Thoracic aorta (tissue), 2 donors: ENCODE measurements at places on chromosomes 6 and 20. TPM values are rescaled to one million over a fixed set of nuclear protein-coding genes. Genes with fewer than 3 reads are reported as not detected.
A peak's percentile ranks its signal among the peaks of the same experiment; 100 is the strongest.

GRCh38 chr6:113949499-113949898 is 21.4 kb downstream of the HDAC2 start:
- no peaks in the 10 kb centered on the region for H3K36me3 ChIP-seq
- H3K27me3 ChIP-seq: no peaks in the 10 kb centered on the region
- H3K4me1 ChIP-seq: no peaks in the 10 kb centered on the region
- no peak for DNase-seq

GRCh38 chr20:23103284-23104018 is 17.3 kb upstream of the CD93 start:
- H3K4me3 ChIP-seq: no peak overlapping the region
- no peaks in the 10 kb centered on the region for H3K27me3 ChIP-seq
- H3K36me3 ChIP-seq: no peaks in the 10 kb centered on the region
- H3K4me1 ChIP-seq: peaks cover 10% of the 10 kb centered on the region

GRCh38 chr20:57698116-57698866 is 11.5 kb downstream of the PMEPA1 start:
- H3K4me3 ChIP-seq: peak overlapping the region; percentile 25
- peak; percentile 59 for DNase-seq
- peaks cover 92% of the 10 kb centered on the region for H3K4me1 ChIP-seq

DNA sequence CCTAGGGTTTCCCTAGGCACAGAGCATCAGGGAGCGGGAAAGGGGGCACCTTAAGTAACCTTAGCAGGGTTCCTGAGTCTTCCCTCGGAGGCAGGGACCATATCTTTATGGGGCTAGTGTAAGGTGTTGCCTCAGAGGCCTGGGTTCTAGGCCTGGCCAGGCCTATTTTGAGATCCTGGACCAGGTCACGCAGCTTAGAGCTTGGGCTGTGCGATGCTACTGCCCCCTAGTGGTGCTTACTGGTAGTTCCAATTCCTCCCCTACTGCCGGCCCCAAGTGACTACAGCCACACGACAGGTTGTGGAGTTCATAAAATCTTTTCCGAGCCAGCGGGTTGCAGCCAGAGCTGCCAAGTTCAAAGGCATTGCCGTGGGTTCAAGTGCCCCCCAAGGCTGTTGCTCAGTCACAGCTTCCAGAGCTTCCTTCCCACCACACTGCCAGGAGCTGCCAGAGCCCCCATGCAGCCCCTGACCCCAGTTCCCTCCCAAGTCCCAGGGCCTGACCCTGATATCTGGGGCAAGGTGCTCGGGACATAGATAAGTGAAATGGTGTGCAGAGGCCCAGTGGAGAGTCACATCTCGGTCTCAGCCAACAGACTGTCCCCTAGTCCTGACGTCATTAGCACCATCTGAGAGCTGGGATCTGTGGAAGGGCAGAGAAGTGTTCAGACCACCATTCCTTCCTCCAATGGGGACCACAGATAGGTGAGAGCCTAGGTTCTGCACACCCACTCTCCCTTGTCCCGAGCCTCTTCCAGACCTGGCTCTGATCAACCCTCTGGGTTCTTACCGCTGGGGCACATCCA is 3.3 kb downstream of the LRRC73 start:
- no peak overlapping the region for H3K4me3 ChIP-seq
- H3K27me3 ChIP-seq: no peaks in the 10 kb centered on the region
- no peak overlapping the region for H3K27ac ChIP-seq
- DNase-seq: no peak
- peaks cover 11% of the 10 kb centered on the region for H3K4me1 ChIP-seq

GRCh38 chr6:42142118-42142835 is at the start of gene C6orf132:
Gene C6orf132, minus strand, starts transcription at chr6:42142620. Its CDS starts 176 bp downstream, at chr6:42142444.
- H3K4me1 ChIP-seq: no peaks in the 10 kb centered on the region
- no peak within 1 kb of the TSS for H3K27ac ChIP-seq
- H3K36me3 ChIP-seq: no peaks in the 10 kb centered on the region

DNA sequence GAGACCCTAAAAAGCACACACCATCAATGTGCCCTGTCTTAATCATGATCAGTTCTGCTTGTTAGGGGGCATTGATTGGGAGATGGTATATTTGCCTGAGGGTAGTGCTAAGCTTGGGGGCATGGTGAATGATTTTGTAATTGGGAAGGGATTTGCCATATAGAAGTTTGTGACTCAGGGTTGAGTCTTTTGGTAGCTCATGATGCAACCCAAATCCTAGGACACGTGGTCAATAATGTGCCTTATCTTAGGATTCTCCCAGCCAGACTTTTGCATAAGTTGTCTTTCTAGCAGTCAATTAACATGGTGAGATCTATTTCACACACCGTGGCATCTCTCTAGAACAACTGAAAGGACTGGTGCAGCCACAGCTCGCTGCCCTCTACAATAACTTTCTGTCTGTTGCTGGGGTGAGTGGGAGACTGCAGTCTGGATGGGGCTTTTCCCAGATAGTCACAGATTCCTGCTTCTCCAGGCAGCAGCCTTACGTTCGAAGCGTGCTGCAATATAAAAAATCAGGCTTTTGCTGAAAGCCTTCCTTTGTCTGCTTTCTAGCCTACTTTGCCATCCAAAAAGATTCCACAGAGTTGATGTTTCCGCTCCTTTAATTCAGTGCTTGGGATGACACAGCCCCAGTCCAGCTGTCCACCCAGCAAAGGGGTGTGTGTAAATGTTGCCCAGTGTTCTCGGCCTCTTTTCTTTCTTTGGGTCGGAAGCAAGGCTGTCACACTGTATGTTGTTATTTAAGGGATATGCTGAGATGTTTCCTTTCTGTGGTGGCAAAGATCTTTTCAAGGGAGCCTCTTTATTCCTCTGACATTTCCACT is 58.9 kb downstream of the ID4 start:
- H3K27ac ChIP-seq: no peak overlapping the region
- H3K27me3 ChIP-seq: no peaks in the 10 kb centered on the region
- DNase-seq: no peak

DNA sequence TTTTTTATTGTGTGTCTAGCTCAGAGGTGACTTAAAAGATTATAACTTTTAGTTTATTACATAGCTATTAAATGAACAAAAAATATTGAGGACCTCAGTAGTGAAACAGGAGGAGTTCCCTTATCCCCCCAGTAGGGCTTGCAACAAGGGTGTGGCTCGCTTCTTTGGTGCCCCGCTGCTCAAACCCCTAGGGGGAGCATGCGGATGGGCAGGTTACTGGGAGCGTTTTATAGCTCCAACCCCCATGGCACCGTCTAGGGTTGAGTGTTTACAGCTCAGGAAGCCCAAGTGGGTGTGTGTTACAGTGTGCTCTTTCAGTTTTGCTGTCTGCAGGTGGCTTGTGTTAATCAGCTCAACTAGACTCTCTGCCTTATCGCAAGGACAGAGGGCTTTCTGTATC is 1513.7 kb downstream of the GRIK2 start:
- no peak overlapping the region for H3K4me3 ChIP-seq
- no peak overlapping the region for H3K27ac ChIP-seq
- H3K36me3 ChIP-seq: no peaks in the 10 kb centered on the region
- no peak for DNase-seq
- no peaks in the 10 kb centered on the region for H3K4me1 ChIP-seq

DNA sequence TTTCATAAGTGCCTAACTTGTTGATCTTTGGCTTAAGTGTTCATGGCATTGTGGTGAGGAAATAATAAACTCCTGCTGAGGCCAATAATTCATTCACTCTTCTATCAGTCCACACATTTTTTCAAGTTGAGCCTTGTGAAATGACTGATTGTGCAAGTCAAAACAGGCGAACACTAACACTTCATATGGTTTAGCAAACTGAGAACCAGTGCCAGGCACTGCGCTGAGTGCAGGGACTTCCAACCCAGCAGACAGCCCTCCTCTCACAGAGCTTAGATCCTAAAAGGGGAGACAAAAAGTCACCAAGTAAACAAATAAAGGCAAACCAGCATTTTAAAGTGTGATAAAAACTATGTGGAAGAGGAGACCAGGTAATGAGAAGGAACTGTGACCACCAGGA is 435.0 kb downstream of the PTPRT start:
- no peaks in the 10 kb centered on the region for H3K4me1 ChIP-seq
- H3K27me3 ChIP-seq: no peaks in the 10 kb centered on the region
- H3K4me3 ChIP-seq: no peak overlapping the region

- no peak overlapping the region for H3K27ac ChIP-seq
- H3K4me1 ChIP-seq: no peaks in the 10 kb centered on the region
- peaks cover 32% of the 10 kb centered on the region for H3K36me3 ChIP-seq
- no peak for DNase-seq
- H3K4me3 ChIP-seq: no peak overlapping the region
Observed at GRCh38 chr20:36682311-36682710, 36.3 kb upstream of the SLA2 start.

- DNase-seq: no peak
- H3K27me3 ChIP-seq: no peaks in the 10 kb centered on the region
- H3K4me3 ChIP-seq: no peak overlapping the region
- H3K4me1 ChIP-seq: peaks cover 35% of the 10 kb centered on the region
- H3K36me3 ChIP-seq: no peaks in the 10 kb centered on the region
Observed at GRCh38 chr20:51738877-51739447, 29.2 kb downstream of the ATP9A start.

DNA sequence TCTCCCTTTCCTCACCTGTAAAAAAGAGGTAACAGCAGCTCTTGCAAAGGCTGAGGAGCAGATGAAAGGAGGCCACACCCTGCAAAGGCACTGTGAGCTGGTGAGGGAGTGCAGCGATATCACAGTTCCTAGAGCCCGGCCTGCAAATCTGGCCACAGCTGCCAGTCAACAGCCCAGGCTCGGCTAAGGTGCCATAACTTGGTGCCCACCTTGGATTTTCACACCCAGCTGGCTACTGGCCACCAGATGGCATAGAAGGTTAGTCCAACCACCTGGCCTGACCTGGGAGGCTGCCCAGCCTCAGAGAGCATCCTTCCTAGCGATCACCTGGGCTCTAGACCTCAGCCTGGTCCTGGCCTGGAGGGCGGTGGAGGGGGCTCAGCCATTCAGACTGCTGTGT is 46.8 kb downstream of the KCNB1 start:
- H3K4me3 ChIP-seq: no peak overlapping the region
- no peaks in the 10 kb centered on the region for H3K36me3 ChIP-seq
- H3K27ac ChIP-seq: no peak overlapping the region
- no peaks in the 10 kb centered on the region for H3K27me3 ChIP-seq
- DNase-seq: no peak
- no peaks in the 10 kb centered on the region for H3K4me1 ChIP-seq

DNA sequence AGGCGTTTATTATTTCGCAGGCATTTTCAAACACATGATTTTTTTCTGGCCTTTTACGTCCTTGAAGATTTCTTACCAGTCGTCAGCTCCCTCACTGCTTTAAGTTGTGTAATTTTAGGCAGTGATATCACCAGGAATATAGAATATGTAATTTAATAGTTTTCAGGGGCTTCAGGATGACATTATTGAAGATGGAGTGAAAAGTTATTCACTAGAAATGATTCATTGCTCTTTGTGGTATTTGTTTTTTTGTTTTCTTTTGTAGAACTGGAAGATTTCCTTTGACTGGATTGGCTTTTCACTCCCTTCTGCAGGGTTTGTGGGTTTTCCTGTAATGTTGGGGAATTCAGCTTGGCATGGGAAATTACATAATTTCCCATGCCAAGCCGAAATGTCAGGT is 2.0 kb downstream of the LRRC1 start:
- H3K27me3 ChIP-seq: no peaks in the 10 kb centered on the region
- no peaks in the 10 kb centered on the region for H3K36me3 ChIP-seq
- no peak for DNase-seq
- H3K4me1 ChIP-seq: peaks cover 35% of the 10 kb centered on the region
- H3K4me3 ChIP-seq: peak overlapping the region; percentile 90

SCRT2 gene
- total RNA-seq: not detected

MCCD1 gene
- not detected for total RNA-seq

EZR gene
- total RNA-seq: 26.8 TPM
